Lower lobe of right lung (tissue), 2 donors: ENCODE measurements at places on chromosomes 6 and 20. TPM values are rescaled to one million over a fixed set of nuclear protein-coding genes. Genes with fewer than 3 reads are reported as not detected.

DNA sequence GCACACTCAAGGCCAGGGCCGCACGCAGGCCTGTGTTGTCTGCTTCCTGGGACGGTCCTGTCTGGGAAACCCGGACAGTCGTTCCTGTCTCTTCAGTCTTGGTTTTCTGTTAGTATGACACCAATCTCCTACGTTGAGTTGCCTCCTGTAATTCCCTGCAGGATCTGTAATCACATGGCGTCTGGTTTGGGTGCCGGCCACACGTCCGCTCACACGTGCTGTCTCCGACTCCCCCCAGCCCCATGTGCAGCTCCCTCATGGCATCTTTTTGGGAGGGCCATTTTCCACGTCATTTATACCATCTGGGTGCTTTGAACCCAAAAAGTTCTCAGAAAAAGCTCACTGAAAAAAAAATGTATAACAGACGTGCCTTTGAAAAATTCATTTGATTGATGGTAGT lies 23.2 kb downstream of the DLL1 start:
- H3K27ac ChIP-seq, result no peak overlapping the region
- DNase-seq, result peak; percentile 18
- no peak overlapping the region for H3K4me3 ChIP-seq
- no peaks in the 10 kb centered on the region for H3K36me3 ChIP-seq

GRCh38 chr20:33654680-33655161 lies 7.4 kb upstream of the C20orf144 start:
- no peaks in the 10 kb centered on the region for H3K27me3 ChIP-seq
- peaks cover 11% of the 10 kb centered on the region for H3K4me1 ChIP-seq
- DNase-seq, result peak; percentile 40
- no peak overlapping the region for H3K27ac ChIP-seq

DNA sequence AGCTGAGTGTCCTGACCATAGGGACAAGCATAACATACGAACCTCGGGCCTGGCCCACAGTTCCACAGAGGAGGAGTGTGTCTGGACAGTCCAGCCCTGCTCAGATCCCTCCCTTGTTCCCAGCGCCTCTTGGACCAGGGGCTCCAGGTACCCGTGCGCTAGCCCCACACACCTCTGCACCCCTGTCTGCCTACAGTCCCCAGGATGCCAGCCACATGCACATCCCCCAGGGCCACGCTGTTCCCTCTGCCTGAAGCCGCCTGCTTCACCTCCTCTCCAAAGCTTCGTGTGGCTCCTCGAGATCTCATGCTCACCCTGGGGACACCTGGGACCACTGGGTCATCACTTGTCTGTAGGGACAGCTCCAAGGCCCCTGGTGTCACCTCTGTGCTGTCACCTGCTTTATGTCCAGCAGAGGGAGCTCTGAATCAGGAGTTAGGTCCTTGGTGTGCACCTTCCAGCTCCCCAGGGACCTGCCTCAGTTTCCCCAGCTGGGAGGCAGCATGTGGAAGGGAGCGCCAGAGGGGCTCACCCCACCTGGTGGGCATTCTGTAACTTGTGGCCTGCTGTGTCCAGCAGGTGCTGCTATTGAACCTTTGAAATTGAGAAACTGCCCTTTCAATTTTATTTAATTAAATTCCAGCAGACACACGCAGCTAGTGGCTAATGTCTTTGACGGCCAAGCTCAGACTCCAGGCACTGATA lies 7.3 kb upstream of the YTHDF1 start:
- H3K36me3 ChIP-seq, result no peaks in the 10 kb centered on the region
- H3K27ac ChIP-seq, result no peak overlapping the region
- DNase-seq, result peak; percentile 41
- peaks cover 27% of the 10 kb centered on the region for H3K27me3 ChIP-seq

DNA sequence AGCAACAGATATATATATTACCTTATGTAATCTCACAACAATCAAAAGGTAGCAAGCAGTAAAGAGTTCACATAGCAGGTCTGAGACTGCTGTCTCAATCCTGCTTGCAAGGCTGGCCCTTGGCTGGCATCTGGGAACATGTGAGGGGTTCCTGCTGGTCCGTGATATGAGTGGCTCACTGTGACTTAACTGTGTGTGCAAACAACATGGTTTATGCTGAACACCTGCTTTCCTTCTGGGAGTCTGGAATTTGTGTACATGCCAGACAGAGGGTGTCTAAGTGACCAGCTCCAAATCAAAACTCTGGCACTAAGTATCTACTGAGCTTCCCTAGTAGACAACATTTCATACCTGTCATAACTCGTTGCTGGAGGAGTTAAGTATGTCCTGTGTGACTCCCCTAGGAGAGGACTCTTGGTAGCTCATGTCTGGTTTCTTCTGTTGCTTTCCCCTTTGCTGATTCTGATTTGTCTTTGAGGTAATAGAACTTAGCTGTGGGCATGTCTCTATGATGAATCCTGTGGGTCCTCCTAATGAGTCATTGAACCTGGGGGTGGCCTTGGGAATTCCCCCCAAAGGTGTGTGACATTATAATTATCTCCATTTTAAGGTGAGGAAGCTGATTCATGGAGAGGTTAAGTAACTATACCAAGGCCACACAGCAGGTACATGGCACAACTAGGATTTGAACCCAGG lies 131.6 kb upstream of the NEDD9 start:
- peaks cover 66% of the 10 kb centered on the region for H3K4me1 ChIP-seq
- H3K27me3 ChIP-seq, result no peaks in the 10 kb centered on the region
- H3K27ac ChIP-seq, result peak overlapping the region; percentile 83
- H3K36me3 ChIP-seq, result no peaks in the 10 kb centered on the region
- no peak for DNase-seq

Gene TCP11
- not detected for total RNA-seq

Gene CDK19
- total RNA-seq, result 26.0 TPM

Gene STMND1
- total RNA-seq, result 4.9 TPM

Gene TPBG
- 10.8 TPM for total RNA-seq
